ENCODE measurements at places on chromosomes 6 and 20.

DNA sequence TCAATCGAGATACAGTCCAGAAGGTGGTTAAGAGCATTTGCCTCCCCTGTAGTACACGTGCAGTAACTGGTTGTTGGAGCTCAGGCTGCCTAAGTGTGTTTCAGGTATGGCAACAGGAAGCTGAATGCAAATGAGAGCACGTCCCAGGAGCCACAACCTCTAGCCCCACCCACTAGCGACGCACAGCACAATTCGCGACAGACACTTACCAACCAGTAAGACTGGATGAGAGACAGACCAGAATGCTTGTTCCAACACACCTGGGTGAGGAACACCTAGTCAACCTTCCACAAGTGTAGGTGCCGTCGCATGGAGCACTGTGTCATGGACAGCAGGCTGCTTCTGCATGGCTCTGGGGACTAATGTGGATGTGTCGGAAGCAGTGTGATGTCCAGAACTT lies 7.2 kb upstream of the SERPINB1 start:
- peak; percentile 79 for DNase-seq

DNA sequence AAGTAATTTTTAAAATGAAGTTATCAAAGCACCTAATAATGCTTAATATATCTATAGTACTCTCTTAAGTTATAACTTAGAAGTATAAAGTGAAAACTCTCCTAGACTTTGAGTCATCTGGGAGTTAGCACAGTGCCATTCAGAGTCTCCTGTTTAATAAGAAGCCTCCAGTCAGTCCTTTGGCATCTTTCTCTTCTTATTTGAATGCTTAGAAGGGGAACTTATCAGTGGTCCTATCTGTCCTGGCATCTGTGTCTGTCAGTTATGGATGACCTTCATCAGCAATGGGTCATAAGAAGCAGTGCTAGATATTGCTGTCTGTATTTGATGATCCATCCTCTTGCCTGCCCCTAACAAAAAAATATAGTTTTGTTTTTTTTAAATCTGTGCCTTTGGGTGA lies 15.2 kb downstream of the TMEM200A start:
- no peak for DNase-seq

GRCh38 chr20:64104667-64105451 lies 2.5 kb downstream of the NPBWR2 start:
- DNase-seq, result no peak

- DNase-seq, result peak; percentile 77
Observed at GRCh38 chr6:24936641-24937317, 1.0 kb upstream of the RIPOR2 start.

- DNase-seq, result no peak
Observed at GRCh38 chr20:7760247-7761031, 179.8 kb downstream of the HAO1 start.

- DNase-seq, result no peak
Observed at GRCh38 chr20:59137532-59137931, 26.1 kb upstream of the ZNF831 start.

- DNase-seq, result no peak
Observed at GRCh38 chr6:138562691-138563090, 63.4 kb upstream of the NHSL1 start.
